ENCODE measurements at places on chromosomes 3 and 15.

DNA sequence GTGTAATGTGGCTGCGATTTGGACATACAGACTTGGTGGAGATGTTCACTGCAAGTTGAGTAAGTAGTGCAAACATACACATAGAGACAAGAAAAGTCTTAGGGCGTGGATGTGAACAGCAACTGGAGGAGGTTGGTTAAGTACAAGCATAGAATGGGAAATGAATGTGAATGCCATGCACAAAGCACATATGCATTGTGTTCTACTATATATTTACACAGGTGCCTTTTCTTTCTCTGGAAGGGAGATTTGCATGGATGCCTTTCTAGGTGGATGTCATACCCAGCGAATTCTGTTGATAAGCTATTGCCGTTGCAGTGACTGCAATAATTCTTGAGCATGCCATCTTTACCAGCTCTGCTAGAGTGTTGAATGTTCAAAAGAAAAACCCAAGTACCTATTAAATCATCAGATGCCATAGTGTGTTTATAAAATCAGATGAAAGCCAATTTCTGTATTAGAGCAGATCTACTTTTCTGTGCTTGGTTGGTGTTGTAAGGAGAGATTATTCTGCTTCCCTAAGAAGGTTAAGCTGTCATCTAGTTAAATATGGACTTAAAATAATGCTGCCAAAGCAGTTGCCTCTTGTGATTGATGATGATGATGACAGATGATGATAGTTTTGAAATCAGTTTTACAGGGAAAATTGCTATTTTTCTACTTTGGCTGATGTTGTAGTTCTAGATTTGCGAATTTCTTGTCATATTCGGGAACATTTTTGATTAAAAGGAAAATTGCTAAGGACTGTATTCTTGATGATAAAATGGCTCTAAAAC, 148.4 kb downstream of the CNTN4 start:
- DNase-seq = no peak

DNA sequence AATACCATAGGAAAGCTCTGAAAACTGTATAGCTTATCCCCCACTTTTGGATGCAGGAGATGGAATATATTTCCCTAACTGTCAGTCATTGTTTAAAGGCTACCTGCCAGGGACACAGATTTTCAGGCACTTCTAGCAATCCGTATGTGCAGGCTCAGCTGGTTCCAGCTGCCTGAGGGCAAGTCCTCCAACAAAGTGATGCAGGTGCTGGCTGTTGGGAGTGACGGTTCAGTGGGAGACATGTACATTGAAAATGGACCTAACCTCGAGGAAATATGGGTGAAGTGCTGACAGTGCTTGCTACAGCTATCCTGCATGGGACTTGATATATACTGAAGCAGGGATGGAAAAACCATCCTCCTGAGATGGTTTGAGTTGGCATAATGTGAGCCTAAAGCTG, 153.1 kb upstream of the GAP43 start:
- H3K27me3 ChIP-seq = peaks cover 3% of the 10 kb centered on the region
- H3K4me3 ChIP-seq = no peak overlapping the region
- DNase-seq = no peak
- H3K27ac ChIP-seq = no peak overlapping the region
- H3K36me3 ChIP-seq = no peaks in the 10 kb centered on the region

DNA sequence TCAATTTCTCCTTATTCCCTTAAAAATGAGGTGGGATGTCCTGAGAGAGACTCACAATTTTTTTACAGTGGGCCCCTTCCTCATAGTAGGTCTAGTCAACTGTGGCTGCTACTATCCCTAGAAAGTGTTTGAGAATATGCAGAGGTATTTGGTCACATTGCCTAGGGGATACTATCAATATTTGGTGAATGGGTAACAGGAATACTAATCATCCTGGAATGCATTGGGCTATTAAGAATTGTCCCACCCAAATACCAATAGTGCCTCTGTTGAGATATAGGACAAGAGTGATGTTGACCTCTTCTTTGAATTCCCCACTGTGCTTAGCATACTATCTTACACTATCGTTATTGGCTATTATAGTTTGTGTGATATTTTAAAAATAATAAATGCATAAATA, 389.4 kb downstream of the DIPK2A start:
- no peak overlapping the region for H3K27ac ChIP-seq
- DNase-seq = no peak
- peaks cover 24% of the 10 kb centered on the region for H3K4me1 ChIP-seq
- H3K27me3 ChIP-seq = no peaks in the 10 kb centered on the region
- no peak overlapping the region for H3K4me3 ChIP-seq

DNA sequence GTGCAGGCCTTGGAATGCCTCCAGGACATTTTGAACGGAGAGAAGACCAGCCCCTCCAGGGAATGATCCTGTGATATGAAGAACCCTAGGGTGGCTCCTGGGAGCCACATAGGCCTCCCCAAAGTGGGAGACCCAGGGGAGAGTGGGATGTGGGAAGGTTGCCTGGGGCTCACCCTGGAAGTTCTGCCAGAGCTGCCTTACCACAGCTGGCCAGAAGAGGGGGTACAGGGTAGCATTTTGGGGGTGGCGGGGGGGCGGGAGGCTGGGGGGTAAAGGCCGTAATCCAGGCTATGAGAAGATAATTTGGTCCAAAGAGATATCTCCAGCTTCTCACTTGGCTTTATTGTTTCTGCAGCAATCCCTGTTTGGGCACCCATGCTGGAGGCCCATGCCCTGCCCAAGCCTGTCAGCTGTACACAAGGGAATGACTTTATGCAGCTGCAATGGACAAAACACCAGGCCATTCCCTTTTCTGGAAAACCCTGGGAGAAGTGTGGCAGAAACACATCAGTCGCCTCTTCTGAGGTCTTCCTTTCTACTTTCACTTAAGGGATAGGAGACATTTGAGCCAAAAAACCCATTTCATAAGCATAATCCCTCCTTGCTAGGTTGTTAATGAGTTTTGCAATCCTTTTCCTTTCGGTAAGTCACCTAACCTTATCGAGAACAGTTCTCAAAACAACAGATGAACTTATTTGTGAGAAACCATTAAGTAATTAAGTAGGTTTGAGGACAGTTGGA, 11.0 kb upstream of the MUSTN1 start:
- DNase-seq = no peak
- no peak overlapping the region for H3K27ac ChIP-seq
- no peaks in the 10 kb centered on the region for H3K27me3 ChIP-seq
- no peak overlapping the region for H3K4me3 ChIP-seq

- H3K4me1 ChIP-seq = peaks cover 10% of the 10 kb centered on the region
- H3K4me3 ChIP-seq = no peak overlapping the region
- no peak for DNase-seq
- no peak overlapping the region for H3K27ac ChIP-seq
- H3K27me3 ChIP-seq = no peaks in the 10 kb centered on the region
These were observed 15.0 kb downstream of the PDIA5 start for GRCh38 chr3:123081718-123082369.

GRCh38 chr3:57803647-57804081, 47.6 kb downstream of the SLMAP start:
- H3K27ac ChIP-seq = no peak overlapping the region
- no peak overlapping the region for H3K4me3 ChIP-seq
- H3K27me3 ChIP-seq = no peaks in the 10 kb centered on the region
- DNase-seq = no peak

GRCh38 chr3:4906107-4906621, 73.1 kb upstream of the BHLHE40 start:
- no peak overlapping the region for H3K4me3 ChIP-seq
- no peaks in the 10 kb centered on the region for H3K36me3 ChIP-seq
- no peak for DNase-seq
- H3K27ac ChIP-seq = peak overlapping the region; percentile 54
- H3K4me1 ChIP-seq = peaks cover 51% of the 10 kb centered on the region

DNA sequence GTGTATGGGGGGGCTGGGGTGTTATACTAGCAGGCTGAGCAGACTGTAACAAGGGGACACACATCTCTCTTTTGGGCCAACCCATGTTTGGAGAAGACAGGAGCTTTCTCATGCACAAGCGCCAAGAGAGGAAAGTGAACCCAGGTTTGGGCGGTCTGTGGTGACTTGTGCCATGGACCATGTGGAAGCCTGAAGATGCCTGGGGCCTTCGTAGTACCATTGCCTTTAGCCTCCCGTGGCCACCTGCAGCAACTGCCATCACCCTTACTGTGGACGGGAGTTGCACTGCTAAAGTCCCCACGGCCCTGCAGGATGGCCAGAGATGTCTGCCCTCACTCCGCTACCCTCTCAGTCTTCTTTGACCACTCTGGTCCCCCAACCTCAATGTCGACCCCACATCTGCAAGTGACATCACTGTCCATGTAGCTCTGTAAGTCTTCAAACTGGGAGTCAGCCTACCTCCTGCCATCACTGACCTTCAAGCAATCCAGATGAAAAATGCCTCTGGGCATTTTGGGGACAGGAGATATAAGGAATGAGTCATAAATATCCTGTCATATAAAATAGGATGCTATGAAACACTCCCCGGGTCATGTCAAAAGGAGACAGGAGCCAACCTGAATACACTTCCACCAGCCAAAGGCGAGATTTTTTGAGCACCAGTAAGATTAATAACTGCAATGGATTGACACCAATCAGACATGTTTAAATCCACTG, 74.7 kb upstream of the C15orf39 start:
- no peak overlapping the region for H3K27ac ChIP-seq
- H3K36me3 ChIP-seq = no peaks in the 10 kb centered on the region
- H3K27me3 ChIP-seq = no peaks in the 10 kb centered on the region
- no peak for DNase-seq

GRCh38 chr3:144189044-144189443, 217.4 kb downstream of the DIPK2A start:
- DNase-seq = no peak
- peaks cover 18% of the 10 kb centered on the region for H3K4me1 ChIP-seq
- no peak overlapping the region for H3K27ac ChIP-seq
- no peak overlapping the region for H3K4me3 ChIP-seq
- no peaks in the 10 kb centered on the region for H3K27me3 ChIP-seq

DNA sequence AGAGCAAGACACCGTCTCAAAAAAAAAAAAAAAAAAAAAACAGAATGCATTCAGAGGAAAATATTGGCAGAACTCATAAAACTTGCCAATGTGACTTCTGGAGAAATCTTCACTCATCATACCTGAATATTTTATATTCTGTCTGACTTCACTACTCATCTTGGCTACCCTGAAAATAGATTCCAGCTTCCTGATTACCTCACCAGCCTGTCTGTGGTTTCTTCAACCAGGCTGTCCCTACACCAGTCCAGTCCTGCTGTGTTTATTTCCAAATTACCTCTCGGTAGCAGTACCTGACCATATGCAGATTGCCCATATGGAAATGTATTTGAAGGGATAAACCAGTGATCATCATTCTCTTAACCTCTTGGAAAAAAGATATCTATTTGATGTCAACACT, 9.3 kb upstream of the P3H2 start:
- H3K4me3 ChIP-seq = no peak overlapping the region
- peaks cover 5% of the 10 kb centered on the region for H3K27me3 ChIP-seq
- DNase-seq = no peak
- no peaks in the 10 kb centered on the region for H3K36me3 ChIP-seq

- H3K27ac ChIP-seq = no peak overlapping the region
- no peaks in the 10 kb centered on the region for H3K27me3 ChIP-seq
- no peak for DNase-seq
- no peak overlapping the region for H3K4me3 ChIP-seq
These were observed 29.4 kb upstream of the AP3B2 start for GRCh38 chr15:82739086-82739485.

DNA sequence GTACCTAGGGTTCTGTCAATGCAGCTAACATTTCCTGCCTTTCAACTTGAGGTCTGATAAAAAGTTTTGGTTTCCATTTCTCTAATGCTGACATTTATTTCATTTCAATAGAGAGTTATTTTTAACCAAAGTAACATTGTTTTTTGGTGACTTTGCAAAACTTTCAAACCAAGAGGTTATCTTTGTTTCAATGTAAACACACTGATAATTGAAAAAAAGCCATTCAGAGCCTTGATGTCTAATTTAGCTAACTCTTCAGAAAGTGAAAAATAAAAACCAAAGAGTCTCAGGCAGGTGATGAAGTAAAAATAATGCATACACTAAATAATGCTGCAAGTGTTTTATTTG, 9.6 kb upstream of the TIPARP start:
- no peaks in the 10 kb centered on the region for H3K36me3 ChIP-seq
- no peak overlapping the region for H3K4me3 ChIP-seq
- H3K4me1 ChIP-seq = no peaks in the 10 kb centered on the region
- H3K27ac ChIP-seq = no peak overlapping the region

DNA sequence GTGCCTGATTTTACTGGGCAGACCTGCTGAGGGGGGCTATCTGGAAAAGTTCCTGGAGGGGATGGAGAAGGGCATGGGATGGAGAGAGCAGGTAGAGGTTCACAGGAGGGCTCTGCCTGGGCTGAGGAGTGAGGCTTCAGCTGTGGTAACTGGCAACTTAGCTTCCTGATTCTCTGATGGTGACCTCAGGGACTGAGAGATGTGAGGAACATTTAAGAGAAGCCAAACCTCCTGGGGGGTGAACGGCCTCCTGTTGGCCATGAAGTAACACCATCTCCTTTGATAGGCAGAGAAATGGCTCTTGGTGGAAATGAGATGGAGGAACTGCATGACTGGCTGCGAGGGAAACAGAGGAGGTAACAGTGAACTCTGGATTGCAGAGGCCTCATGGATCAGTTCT, 97.3 kb upstream of the ROPN1 start:
- H3K4me1 ChIP-seq = no peaks in the 10 kb centered on the region
- H3K27ac ChIP-seq = no peak overlapping the region

DNA sequence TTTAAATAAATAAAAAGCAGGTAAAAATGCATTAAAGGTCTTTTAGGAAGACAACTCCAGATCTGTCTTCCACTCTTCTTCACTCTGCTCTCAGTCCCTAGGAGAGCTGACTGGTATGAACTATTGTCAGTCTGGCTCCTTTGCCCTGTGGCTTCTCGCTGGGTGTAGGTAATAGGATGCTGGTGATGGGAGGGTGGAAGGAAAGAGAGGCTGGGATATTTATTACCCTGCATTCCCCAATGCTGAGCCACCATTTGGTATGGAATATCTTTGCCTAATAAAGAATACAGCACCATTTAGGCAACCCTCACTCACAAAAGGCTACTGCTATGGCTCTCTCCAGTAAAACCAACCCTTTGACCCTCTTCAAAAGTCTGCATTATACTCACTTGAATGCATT, 326.9 kb downstream of the CNTN3 start:
- no peaks in the 10 kb centered on the region for H3K27me3 ChIP-seq
- H3K4me3 ChIP-seq = no peak overlapping the region
- H3K36me3 ChIP-seq = no peaks in the 10 kb centered on the region

DNA sequence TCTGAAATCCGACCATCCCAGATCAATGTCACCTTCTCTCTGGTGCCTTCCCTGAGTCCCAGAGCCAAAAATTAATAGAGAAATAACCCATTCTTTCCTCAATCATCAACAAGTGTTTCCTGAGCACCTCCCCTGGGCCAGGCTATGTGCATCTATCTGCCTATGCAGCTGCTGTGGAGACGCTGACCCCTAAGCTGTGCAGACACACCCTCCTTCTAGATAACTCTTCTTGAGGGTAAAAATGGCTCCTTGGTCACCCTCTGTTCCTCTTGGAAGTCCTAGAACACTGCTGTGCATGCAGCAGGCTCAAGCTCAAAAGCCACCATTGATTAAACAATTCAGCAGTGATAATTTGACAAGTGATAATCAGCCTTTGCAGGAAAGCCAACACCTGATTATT, 18.4 kb downstream of the CA12 start:
- DNase-seq = no peak
- H3K4me1 ChIP-seq = no peaks in the 10 kb centered on the region
- no peak overlapping the region for H3K4me3 ChIP-seq
- peaks cover 24% of the 10 kb centered on the region for H3K27me3 ChIP-seq

GRCh38 chr3:52649461-52650210, 36.1 kb downstream of the PBRM1 start:
- no peak overlapping the region for H3K27ac ChIP-seq
- no peak overlapping the region for H3K4me3 ChIP-seq
- no peaks in the 10 kb centered on the region for H3K27me3 ChIP-seq
- peaks cover 93% of the 10 kb centered on the region for H3K36me3 ChIP-seq

Measured in DND-41 (cell line).